ENCODE measurements at places on chromosomes 7 and 10.

GRCh38 chr10:17712717-17713471 lies 39.1 kb upstream of the TMEM236 start:
- DNase-seq = peak; percentile 20

DNA sequence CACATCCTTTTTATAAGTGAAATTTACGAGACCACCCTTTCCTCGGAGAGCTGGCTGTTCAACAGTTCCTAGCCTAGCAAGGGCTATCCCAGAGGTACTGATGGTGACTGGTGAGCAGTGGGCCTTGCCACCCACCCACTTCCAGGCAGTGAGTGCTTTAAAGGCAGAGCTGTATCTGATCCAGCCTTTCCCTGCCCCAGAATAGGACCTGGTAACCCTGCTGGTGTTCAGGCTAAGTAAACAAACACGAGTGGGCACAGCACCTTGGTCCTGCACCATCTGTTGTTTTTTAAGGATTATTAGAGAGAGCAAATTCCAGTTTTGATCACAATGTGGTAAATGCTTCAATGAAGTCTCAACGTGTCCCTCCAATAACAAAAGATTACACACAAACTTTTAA lies 75.7 kb downstream of the COBL start:
- no peak for DNase-seq

GRCh38 chr10:118473305-118473960 lies 122.0 kb downstream of the PRLHR start:
- DNase-seq = no peak

DNA sequence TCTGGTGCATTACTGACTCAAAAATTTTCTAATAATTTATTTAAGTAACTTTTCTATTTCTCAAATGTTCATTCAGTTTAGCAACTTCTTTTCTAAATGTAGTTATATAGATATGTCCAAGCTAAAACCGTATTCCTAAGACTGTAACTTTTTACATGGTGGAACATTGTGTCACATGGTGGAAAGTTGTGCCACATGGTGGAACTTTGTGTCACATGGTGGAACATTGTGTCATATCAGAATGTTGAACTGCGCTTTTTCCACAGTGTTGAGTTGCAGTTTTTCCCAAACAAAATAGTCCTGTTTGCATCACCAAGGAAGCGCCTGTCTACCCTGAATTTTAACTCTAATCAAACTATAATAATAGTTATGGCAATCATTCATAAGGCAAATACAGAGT lies 109.3 kb downstream of the ANKRD30A start:
- DNase-seq = no peak

DNA sequence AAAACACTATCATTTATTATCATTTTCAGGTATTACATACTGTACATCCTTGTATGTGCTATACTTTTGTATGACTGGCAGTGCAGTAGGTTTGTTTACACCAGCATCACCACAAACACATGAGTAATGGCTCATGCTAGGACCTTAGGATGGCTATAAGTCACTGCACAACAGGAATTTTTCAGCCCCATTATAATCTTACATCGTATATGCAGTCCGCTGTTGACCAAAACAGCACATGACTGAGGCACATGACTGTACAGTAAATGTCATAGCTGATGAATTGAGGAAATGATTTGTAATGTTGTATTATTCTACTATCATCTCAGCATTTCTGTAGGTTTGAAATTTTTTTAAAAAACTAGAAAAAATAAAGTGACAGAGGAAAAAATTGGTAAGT lies 38.6 kb downstream of the BPGM start:
- no peak for DNase-seq

DNA sequence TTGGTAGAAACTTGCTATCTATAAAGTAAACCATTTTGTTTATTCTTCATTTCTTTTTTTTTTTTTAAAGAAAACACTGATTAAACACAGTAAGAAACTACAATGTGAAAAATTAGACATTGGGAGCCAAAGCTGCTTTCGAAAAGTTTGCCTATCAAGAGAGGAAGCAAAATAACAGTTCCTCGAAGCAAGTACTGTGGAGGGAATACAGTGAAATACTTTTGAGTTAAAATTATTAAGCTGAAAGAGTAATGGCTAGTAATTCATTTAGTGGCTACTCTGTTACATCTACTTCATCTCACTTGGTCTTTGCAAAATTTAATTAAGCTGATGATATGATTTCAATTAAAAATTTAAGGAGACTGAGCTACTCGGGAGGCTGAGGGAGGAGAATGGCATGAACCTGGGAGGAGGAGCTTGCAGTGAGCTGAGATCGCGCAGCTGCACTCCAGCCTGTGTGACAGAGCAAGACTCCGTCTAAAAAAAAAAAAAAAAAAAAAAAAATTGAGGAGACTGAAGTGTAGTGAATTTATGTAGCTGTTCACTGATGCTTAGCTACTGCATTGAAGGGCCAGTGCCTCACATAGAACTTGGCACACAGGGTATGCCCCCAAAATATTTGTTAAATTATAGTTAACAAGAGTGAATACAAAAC lies 982.1 kb upstream of the MBL2 start:
- DNase-seq = no peak

DNA sequence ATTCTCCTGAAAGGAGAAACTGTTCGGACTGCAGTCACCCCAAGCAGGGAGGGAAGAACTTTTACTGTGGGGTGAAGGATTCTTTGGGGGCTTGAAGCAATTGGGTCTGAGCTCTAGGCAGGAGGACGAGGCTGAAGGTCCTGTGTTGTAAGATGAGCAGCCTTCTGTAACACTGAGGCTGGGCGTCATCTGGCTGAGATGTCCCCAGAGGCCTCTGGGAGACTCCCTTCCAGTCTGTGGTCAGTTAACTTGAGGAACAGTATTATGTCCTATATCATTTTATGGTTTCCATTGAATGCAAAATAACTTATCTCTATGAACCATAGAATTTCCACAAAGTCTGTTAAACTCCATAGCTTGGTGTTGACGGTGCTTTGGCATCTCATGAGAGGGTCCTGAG lies 26.3 kb downstream of the FIGNL1 start:
- no peak for DNase-seq

DNA sequence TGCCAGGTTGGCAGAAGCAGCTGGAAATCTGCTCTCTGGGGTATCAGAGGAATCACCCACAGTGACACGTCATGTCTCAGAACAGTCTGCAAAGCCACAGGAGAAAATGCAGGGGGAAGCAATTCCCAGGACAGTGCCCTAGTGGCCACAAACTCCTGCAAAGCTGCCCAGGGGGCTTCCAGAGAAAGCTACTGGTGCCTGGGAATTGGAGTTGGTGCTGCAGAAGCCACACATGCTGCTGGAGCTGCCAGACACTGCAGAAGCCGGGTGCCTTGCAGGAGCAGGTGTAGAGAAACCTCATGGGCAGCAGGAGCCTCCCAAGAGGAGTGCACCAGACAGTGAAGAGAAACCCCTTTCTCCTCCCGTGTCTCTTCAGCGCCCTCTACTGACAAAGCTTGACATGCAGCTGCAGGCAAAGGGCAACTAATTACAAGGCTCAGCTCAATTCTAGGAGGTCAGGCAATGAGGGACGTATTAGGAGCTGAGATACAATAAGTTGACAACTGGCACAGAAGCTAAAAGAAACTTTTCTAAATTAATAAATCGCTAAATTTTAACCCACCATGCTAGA lies 30.2 kb upstream of the NUB1 start:
- DNase-seq = no peak

DNA sequence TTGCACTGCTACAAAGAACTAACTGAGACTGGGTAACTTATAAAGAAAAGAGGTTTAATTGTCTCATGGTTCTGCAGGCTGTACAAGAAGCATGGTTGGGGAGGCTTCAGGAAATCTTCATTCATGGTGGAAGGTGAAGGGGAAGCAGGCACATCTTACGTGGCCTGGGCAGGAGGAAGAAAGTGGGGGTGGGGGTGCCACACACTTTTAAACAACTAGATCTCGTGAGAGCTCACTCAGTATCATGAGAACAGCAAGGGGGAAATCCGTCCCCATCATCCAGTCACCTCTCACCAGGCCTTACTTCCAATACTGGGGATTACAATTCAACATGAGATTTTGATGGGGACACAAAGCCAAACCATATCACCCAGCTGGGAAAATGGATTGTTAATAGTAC lies 281.7 kb downstream of the AUTS2 start:
- DNase-seq = no peak

- peak; percentile 92 for DNase-seq
Measured at GRCh38 chr7:21580073-21580521, 37.3 kb downstream of the DNAH11 start.

GRCh38 chr10:18079665-18080295 lies 60.4 kb upstream of the CACNB2 start:
- DNase-seq = peak; percentile 47

DNA sequence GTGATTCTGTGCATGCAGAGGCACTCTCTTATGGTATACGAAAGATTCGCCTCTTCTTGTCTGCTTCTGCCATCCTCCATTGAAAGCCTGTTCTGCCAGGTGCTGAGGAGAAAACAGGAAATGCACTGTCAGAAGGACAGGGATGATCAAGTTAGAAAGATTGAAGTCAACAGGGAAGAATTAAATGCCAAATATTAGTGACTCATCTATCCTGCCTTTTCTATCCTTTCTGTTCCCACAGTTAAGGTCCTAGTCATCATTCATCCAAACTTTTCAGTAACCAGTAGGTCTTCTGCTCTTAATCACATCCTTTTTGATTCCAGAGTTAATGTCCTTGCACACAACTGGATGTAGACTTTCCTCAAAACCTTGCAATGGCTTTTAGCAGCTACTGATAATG lies 4.8 kb upstream of the ZNF783 start:
- DNase-seq = peak; percentile 36

GRCh38 chr7:114875186-114875585 lies 46.7 kb upstream of the MDFIC start:
- DNase-seq = peak; percentile 35

DNA sequence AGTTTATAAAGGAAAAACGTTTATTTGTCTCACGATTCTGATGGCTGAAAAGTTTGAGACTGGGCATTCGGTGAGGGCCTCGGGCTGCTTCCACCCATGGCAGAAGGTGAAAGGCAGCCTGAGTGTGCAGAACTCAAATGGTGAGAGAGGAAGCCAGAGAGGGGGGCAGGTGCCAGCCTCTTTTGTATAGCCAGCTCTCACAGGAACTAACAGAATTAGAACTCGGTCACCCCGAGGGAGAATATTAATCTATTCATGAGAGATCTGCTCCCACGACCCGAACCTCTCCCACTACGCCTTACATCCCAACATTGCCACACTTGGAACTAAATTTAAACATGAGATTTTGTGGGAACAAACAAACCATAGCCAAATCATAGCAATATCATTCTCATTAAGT lies 112.6 kb downstream of the ZPBP start:
- no peak for DNase-seq

DNA sequence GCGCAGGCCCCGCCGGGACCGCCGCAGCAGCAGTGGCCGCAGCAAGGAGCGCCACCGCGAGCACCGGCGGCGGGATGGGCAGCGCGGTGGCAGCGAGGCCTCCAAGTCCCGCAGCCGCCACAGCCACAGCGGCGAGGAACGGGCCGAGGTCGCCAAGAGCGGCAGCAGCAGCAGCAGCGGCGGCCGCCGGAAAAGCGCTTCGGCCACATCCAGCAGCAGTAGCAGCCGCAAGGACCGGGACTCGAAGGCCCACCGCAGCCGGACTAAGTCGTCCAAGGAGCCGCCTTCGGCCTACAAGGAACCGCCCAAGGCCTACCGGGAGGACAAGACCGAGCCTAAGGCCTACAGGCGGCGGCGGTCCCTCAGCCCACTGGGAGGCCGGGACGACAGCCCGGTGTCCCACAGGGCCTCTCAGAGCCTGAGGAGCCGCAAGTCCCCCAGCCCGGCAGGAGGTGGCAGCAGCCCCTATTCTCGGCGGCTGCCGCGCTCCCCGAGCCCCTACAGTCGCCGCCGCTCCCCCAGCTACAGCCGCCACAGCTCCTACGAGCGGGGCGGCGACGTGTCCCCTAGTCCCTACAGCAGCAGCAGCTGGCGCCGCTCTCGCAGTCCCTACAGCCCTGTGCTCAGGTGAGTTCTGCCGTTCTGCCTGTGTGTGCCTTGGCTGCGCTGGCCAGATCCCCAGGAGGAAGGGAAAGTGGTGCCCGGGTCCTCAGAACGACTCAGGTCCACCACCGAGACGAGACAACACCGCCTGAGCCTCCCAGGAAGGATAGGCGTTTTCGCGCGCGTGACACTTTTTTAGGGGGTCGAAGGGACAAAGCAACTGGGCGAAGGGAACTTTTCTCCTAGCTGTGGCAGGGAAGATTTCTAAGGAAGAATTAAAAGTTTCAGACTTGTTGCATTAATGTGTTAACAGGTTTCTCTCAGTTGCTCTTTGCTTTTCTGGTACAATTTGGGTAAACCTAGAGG lies 1.5 kb downstream of the CDK13 start:
- peak; percentile 62 for DNase-seq

GRCh38 chr7:143408686-143409561 lies at the start of gene EPHA1:
EPHA1 (minus strand) TSS chr7:143408856; CDS start chr7:143408805, 51 bp downstream.
- no peak for DNase-seq

- DNase-seq = no peak
Measured at GRCh38 chr10:114956466-114956865, 18.5 kb downstream of the TRUB1 start.

Measured in iris pigment epithelial cell (primary cell).